ENCODE measurements at places on chromosomes 4 and X.

- peak; percentile 86 for DNase-seq
These were observed 61.8 kb downstream of the CPE start for GRCh38 chr4:165440415-165441158.

- DNase-seq = no peak
These were observed 7.4 kb upstream of the FGF13 start for GRCh38 chrX:138718941-138719340.

- DNase-seq = peak; percentile 50
These were observed 36.6 kb upstream of the UGT2A1 start for GRCh38 chr4:69689599-69689998.

DNA sequence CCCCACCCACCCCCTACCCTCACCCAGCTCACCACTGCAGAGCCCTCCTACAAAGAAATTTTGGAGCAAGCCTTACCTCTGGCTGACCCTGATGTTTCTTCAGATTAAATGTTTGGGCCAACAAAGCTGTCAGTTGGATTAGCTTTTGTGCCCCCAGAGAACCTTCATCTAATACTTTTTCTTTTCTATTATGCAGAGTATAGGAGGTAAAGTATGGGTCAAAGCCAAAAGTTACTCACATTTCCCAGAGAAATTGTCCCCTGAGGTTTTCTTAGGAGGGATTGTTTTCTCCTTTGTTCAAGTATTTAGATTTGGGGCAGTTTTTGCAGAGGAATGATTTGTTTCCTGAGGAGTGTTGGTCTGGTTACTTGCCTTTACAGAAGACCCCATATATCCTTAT is 69.5 kb downstream of the AASDH start:
- no peak for DNase-seq

DNA sequence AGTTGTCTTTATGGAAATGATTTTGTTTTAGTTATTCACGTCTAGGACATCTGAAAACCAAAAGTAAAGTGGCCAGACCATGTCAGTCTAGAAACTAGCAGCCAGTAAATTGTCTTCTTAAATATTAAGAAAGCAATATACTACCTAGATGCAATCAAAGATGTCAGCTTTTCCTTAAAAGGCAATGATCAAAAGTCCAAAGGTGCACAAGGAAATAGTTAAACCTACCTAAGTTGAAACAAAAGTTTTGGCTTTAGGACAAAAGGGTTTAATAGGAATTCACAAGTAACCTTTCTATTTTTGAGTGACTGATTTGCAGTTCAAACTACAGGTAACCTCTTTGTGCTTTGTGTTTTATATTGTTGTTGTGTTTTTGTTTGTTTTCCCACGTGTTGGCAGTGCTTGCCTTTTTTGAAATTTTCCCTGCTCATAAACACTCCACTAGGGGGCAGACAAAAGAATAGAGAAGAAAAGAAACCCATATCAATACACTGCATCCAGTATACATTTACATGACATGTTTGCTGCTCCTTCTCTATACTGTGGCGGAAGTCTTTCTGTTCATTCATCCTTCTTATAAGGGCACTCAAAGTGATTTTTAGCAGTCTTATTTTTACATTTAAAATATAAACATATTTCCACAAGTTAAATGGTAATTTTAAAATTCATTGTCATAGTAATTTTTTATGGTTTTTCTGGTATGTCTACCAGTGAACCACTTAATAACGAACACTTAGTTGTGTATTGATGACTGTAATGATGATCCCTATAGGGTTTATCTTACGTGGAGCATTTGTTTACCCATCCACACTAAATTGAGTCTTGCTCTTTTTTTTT is 62.7 kb downstream of the GAB1 start:
- peak; percentile 49 for DNase-seq

All from epithelial cell of esophagus (primary cell).